Pulmonary artery endothelial cell (primary cell): ENCODE measurements at places on chromosomes 3 and 15.

- no peak for DNase-seq
Observed at GRCh38 chr15:89335298-89336041, 846 bp upstream of the POLG start.

GRCh38 chr3:40588406-40588805 lies 63.6 kb downstream of the ZNF621 start:
- no peak for DNase-seq

DNA sequence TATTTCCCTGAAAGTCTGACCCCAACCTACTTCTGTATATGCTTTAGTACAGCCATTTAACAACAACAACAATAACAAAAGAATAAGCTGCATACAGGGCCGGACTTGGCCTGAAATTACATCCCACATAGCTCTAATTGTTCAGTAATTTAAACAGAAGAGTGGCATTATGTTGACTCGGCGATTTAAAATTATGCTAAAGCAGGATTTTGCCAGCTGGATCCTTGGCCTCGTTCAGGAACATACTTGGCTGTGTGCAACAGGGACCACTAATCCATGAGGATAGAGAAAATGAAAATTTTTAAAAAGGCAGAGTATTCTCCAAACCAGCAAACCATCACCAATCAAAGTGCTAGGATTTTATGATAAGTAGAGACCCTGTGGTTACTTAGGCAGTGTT lies 433.1 kb upstream of the RBMS3 start:
- DNase-seq = no peak

- no peak for DNase-seq
Observed at GRCh38 chr3:50405249-50405648, 45.9 kb upstream of the TMEM115 start.

GRCh38 chr3:37626736-37627565 lies 234.7 kb upstream of the CTDSPL start:
- no peak for DNase-seq
